Activated CD4-positive, alpha-beta T cell treated with anti-CD3 and anti-CD28 coated beads for 24 hours (primary cell): ENCODE measurements at places on chromosomes 5 and 9.
A peak's percentile ranks its signal among the peaks of the same experiment; 100 is the strongest.

DNA sequence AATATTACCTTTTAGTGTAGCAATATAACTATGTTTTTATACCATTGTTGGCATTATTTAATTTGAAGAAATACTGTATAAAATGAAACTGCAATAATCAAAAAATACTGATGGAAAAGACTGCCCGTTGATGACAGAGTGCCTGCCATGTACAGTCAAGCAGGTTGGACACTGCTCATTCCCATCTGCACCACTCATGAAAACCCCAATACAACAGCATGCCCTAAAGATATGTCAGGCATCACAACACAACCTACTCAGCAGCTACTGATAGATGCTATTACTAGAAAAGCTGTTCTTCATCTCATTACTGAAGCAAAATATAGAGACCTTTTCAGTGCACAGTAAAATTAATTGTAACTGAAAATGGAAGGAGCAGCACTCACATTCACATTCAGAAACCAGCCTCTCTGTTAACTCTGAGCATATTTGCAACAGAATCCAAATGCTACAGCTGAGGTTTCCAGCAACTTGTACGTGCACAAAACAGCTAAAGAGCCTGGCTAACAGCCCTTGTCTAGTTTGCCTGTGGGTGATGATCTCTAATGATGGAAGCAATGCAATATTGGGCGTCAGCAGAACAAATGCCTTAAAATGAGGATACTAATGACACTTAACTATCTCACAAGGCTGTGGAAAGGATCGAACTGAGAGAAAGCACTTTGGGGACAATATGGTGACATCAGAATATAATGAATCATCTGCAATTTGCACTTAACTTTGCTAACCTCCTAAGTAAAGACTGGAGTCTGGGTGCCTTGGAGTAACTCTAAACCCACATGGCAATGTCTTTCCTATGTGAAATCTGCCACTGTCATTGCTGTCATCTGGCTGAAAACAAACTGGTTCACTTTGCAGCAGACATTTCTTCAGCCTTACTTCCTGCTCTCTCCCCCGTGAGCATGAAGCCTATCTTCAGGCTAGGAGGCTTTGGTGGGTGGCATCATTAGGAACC, 195.3 kb upstream of the RASEF start:
- no peak for DNase-seq

DNA sequence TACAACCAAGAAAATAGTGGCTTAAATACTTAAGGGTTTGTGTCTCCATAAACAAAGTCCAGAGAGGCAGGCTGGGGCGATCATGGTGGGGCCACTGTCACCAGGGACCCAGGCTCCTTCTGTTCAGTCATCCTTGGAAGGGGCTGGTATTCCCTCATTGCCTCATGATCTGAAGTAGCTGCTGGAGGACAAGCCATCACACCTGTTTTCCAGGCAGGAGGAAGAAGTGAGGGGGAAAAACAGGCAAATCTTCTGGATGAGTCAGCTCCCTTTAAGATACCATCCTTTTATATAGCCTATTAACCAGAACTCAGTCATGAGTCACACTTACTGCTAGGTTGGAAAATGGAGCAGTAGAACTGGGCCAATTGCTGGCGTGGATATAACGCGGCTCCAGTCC, 92.3 kb downstream of the DAP start:
- DNase-seq: no peak

DNA sequence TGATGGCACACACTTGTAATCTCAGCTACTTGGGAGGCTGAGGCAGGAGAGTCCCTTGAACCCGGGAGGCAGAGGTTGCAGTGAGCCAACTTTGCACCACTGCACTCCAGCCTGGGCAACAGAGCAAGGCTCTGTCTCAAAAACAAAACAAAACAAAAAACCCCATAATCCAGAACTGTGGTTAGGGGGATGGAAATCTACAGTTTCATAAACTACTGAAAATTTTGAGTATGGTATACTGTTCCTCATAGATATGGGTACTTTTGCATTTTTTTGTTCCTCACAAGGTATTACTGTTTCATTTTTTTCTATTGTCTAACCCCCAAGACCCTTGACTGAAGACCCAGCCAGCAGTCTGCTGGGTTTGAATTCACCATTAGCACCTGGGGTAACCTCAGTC, 52.2 kb upstream of the MAP3K1 start:
- no peak for DNase-seq

DNA sequence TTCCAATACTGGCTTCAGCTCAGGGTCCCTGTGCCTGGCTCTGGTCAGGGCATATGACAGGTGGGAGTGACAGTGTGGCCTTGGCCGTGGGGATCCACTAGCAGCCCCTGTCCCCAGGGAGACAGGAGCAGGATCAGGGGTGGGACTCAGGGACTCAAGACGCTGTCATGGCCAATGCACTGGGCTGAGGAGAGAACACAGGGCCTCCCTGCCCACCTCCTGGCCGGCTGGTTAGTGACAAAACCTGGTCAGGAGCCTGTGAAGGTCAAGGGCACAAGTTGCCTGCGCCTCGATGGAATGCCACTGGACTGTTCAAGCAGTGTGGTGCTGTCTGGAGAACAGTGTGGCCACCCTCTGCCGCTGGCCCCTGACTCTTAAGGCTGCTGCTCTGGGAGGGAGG, 86.8 kb downstream of the OLFM1 start:
- DNase-seq: no peak

DNA sequence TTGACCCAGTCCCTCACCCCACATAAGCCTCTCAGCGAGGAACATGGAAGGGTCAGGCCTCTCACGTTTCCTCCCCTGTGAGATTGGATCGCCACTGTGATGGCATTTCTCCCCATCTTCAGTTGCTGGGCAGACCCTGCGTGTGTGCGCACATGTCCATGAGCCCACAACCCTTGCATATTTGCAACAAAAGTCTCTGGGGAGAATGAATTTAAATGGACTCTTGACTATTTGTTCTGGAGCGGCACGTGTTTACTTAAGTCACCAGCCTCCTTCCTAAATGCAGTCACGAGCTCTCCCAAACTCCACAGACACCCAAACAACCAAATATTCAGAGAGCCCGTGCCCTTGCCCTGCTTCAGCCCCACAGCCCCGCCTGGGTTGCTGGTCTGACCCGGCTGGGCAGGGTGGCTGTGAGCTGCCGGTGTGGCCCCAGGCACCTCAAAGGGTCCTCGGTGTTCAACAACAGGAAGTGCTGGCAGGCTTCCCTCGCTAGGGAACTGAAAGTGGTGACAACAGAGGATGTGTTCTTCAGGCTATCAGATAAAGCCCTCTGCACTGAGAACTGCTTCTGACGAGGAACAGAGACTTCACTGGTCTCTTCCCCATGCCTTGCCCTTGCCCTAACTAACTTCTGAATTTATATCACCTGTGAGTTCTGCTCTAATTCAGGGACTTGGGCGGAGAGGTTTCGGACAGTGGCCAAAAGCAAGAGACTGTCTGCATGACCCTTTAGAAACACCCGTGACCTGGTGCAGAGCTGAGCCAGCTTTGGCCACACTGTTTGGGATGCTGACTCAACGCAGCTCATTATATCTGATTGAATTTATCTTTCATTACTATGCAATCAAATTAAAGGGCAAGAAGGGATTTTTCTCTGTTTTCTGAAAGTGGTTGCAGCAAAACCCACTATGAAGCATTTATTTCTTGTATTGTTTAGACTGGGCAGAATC, 19.2 kb upstream of the CD180 start:
- DNase-seq: peak; percentile 34

- DNase-seq: no peak
These were observed 28.1 kb downstream of the TARS1 start for GRCh38 chr5:33468775-33469435.

GRCh38 chr5:96997265-96997859, 61.5 kb downstream of the LNPEP start:
- peak; percentile 8 for DNase-seq

- no peak for DNase-seq
These were observed 226.0 kb upstream of the PTGER4 start for GRCh38 chr5:40453689-40454088.
